ENCODE measurements at places on chromosomes 4 and X.

DNA sequence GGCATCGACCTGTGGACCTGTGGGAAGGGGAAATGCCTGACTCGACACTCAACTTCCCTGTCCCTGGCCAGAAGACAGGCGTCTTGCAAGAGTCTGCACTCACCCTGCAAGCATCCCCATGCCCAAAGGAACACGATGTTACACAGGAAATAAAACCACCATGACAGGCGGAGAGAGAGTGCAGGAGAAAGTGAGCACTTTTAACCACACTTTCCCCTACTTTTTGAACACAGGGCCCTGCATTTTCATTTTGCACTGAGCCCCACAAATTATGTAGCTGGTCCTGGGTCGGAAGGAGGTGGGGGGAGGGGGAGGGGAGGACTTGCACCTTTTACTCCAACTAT, 13.8 kb upstream of the MAN2B2 start:
- DNase-seq: no peak

DNA sequence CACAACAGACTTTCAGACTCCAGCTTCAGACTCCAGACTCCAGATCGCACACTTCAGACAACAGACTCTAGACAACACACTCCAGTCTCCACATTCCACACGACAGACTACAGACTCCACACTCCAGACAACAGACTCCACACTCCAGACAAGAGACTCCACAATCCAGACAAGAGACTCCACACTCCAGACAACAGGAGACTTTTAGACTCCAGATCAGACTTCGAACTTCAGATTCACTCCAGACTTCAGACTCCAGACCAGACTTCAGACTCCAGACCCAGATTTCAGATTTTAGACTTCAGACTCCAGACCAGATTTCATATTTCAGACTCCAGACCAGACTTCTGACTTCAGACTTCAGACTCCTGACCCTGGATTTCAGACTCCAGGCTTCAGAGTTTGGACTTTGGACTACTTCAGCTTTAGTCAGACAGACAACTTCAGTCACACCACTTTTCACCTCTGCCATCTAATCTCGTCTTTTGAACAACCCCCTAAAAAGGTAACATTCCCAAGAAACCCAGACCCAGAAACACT, 29.0 kb upstream of the TLR2 start:
- DNase-seq: no peak

- no peak for DNase-seq
Observed at GRCh38 chr4:53306729-53307128, 59.1 kb downstream of the SCFD2 start.

GRCh38 chr4:98659741-98660462, 1.5 kb upstream of the TSPAN5 start:
- DNase-seq: no peak

DNA sequence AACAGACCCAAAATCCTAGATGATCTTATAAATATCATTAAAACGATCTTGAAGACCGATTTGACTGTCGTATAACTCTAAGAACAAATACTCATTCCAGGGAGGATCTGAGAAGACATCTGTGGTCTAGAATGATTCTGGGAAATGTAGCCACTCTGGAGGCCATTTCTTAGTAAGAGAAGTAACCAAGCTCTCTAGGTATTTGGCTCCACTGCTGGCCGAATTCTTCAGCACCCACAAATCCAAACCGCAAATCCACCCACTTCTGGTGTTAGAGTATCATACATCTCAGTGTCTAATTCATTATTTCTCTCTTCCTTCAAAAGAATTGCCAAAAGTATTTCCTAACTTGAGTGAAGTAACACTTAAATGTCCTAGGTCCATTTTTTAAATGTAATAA, 23.9 kb downstream of the KLHL5 start:
- DNase-seq: no peak

- no peak for DNase-seq
Observed at GRCh38 chr4:139011225-139011950, 4.2 kb upstream of the NOCT start.

DNA sequence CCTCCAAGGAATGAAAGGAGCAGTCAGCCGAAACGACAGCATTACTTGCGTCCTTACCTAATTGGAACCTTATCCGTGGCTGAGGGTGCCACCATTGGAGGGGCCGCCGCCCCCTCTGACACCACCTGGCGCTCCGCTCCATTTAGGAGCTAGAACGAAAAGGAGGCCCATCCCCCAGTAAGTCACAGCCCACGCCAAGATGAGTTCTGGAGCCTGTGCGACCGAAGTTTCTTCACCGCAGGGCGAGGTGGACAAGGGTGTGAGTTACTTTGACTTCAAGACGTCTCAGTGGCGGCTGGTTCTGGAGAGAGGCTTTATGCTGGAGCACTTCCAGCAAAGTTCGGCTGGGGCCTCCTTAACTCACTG, 729 bp upstream of the IRF2 start:
- DNase-seq: peak; percentile 43

DNA sequence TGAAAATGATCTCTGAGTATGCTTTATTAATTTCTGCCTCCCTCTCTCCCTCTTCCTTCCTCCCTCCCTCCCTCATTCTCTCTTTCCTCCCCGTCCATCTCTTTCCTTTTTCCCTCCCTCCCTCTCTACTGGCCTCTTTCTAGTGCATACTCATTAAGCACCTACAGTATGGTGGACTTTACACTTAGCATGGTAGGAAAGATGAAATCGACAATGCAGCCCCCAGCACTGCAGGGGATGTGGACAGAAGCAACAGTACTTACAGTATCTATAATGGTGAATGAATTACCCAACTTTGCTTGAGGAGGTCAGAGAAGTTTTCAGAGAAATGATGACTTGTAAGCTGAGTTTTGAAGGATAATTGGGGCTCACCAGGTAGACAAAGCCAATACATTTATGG, 143.8 kb upstream of the RPS6KA3 start:
- DNase-seq: no peak

- no peak for DNase-seq
Observed at GRCh38 chr4:26375551-26375950, 54.7 kb downstream of the RBPJ start.

- DNase-seq: no peak
Observed at GRCh38 chr4:119659576-119659975, 31.0 kb upstream of the PDE5A start.

GRCh38 chrX:110414679-110415439, 56.2 kb downstream of the RTL9 start:
- no peak for DNase-seq

GRCh38 chr4:127732623-127733328, 2.6 kb downstream of the SLC25A31 start:
- DNase-seq: no peak
